GM13976 (cell line): ENCODE measurements at places on chromosomes 3 and 15.

DNA sequence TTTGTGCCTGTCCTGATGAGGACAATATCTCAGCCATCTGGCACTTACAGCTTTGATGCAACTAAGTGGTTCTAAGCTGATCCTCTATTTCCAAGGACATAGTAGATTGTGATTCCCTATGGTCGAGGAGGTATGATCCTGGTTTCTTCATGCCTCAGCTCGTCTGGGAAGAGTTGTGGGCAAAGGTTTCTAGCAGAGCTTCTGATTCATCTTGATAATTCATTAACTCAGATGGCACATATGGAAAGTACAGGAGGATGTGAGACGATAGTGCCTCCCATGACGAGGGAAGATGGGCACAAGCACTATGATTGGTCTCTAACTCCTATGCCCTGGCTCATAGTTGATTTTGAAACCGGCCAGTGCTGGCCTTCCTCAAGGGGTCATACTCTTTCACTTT is 334.2 kb upstream of the SEMA6D start:
- DNase-seq, result no peak

DNA sequence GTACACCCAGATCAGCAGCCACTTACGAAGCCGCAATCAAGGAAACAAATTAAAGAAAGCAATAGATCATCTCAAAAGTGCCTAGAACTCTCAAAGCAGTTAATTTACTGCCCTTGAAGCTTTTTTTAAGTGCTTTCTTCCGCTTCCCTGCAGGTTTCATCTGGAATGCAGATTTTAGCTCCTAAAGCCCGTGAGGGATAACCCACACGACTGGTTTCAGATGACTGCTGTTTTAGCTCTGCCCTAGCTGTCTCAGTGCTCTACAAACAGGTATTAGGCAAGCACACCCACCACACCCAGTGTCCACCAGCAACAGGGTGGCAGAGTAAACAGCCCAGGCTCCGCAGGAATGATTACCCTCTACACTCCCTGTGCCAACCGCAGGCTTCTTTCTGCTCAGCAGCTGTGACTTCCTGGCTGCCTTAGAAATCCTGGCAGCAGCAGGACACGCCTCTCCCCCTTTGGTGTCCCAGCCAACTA is 126.0 kb downstream of the FMN1 start:
- DNase-seq, result no peak

DNA sequence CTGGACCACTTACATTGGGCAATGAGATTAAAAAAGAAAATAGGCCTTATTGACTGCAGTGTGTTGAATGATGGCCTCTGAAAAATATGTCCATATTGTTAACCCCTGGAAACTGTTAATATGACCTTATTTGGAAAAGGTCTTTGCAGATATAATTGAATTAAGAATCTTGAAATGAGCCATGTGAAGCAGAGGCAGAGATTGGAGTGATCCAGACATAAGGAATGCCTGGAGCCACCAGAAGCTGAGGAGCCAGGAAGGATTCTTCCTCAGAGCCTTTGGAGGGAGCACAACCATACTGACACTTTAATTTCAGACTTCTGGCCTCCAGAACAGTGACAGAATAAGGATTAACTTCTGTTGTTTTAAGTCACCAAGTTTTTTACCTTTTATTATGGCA is 510.4 kb upstream of the AGTR1 start:
- DNase-seq, result no peak

DNA sequence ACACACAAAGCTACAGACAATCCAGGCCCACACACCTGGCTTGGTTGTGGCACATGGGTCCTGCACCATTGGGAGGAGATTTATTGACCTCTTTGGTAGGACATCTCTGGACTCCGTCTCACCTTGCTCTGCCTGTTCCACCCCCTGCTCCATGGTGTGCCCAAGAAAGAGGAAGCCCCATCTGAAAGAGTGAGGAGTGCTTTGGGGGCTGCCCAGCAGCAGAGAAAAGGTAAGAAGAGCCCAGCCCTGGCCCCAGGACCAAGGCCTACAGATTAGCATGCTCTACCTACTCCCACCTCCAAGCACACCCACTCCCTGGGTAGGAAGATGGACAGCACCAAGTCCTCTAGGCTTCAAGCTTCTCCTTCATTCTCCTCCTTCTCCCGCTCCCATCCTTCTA is 3.2 kb upstream of the DCAF1 start:
- no peak for DNase-seq

GRCh38 chr3:113606539-113607218 is 74.3 kb downstream of the SIDT1 start:
- DNase-seq, result peak; percentile 67

DNA sequence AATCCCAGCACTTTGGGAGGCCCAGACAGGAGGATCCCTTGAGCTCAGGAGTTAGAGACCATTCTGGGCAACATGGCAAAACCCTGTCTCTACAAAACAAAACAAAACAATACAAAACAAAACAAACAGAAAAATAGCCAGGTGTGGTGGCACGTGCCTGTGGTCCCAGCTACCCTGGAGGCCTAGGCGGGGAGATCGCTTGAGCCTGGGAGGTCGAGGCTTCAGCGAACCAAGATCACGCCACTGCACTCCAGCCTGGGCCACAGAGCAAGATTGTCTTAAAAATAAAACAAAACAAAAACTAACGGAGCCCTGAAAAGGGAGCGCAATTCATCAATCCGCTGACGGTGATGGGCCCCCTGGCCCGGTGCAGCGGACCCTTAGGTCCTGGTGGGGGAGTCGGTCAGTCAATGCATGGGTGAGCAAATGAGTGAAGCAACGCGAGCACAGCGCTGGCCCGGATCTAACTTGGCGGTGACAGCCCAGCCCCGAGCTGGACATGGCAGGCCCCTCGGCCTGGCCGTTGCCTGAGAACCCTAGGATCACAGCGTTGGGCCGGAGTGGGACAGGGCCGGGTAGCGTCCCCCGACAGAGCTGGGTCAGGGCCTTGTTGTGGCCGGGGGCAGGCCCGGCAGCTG is 52.4 kb upstream of the BLM start:
- no peak for DNase-seq

GRCh38 chr3:116020495-116020894 is 397.2 kb downstream of the GAP43 start:
- no peak for DNase-seq

DNA sequence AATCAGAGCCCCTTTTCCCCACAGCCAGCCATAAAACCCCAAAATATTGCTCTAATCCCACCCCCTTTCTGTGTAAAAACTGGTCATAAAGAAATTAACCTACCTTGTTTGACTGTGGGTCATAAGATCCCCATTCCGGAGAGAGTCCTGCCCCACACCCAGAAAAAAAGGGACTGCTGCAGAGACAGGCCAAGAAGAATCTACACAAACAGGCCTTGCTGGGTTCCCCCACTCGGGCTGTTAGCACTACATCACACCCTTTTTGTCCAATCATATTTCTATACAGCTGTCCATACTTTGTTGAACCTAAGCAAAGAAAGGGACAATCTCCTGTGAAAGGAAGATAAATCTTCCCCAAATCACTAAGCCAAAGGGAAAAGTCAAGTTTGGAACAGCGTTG is 84.4 kb upstream of the MFGE8 start:
- no peak for DNase-seq

GRCh38 chr3:50154476-50154839 is 666 bp upstream of the SEMA3F start:
- peak; percentile 70 for DNase-seq

GRCh38 chr15:27884726-27885125 is 214.4 kb downstream of the OCA2 start:
- no peak for DNase-seq

DNA sequence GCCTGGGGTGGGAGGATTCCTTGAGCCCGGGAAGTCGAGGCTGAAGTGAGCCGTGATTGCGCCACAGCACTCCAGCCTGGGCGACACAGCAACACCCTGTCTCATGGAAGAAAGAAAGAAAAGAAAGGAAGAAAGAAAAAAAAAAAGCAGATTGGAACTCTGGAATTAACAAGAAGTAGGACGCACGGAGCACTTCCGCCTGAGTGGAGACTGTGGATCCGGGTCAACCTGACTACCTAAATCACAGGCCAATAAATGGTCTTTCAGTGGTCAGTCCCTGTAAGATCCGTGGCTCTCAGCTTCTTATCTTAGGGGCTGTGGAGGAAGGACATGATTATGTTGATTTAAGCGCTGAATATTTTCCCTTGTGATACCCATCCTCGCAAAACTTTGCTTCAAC is 2.4 kb upstream of the PPARG start:
- no peak for DNase-seq

GRCh38 chr3:104537323-104537722 is 829.4 kb upstream of the ALCAM start:
- DNase-seq, result no peak

- DNase-seq, result no peak
Observed at GRCh38 chr3:88596451-88596850, 446.7 kb downstream of the C3orf38 start.

- no peak for DNase-seq
Observed at GRCh38 chr3:111967068-111967467, 11.8 kb upstream of the ABHD10 start.

- DNase-seq, result no peak
Observed at GRCh38 chr3:112128843-112129727, 4.0 kb downstream of the GCSAM start.

DNA sequence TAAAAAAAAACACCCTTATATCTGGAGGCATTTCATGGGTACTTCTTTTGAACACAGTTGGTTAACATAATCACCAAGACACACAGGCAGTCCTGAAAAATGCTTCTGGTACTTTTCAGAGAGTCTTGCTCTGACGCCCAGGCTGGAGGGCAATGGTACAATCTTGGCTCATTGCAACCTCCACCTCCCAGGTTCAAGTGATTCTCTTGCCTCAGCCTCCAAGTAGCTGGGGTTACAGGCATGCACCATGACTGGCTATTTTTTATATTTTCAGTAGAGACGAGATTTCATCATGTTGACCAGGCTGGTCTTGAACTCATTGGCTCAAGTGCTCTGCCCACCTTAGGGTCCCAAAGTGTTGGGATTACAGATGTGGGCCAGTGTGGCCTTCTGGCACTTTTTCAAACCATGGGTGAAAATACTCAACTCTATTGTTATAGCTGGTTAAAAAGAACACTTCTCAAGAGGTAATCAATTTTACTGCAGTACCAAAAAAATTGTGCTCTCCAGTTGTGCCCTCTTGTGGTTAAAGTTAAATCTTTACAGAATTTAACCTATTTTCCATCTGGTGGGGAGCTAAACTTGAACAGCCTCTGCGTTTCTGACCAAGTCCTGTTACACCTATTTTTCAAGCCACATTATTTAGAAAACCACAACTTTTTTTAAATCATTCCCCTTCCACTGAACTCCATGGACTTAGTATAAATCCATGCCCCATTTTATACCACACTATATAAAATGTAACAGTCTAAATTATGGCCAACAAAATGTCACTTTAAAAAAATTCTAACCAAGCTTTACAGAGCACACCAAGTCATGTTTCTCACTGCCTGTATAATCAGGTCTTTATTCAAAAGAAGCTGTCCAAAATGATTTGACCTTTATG is 1.2 kb upstream of the SNAPC5 start:
- no peak for DNase-seq

DNA sequence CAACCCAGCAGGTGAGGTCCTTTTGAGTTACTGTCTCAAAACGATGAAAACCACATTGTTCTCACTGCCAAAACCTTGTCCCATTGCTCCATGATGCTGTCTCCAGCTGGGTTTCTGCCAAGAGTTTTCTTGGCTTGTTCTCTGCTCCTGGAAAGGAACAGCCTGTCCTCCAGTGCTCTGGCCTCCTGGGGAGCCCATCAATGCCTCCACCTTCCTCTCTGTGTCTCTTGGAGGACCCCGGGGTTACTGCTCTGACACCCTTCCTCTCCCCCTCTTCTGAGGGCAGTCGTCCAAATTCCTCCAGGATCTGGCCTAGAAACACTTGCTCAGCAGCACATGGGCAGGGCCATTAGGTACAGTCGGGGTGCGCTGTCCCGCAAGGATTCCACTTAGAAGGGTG is 63.9 kb upstream of the RGMA start:
- DNase-seq, result no peak

GRCh38 chr3:141292356-141293058 is 60.9 kb downstream of the PXYLP1 start:
- no peak for DNase-seq
